Esophagus mucosa (tissue), 1 donor: ENCODE measurements at places on chromosomes 2 and 18. TPM values are rescaled to one million over a fixed set of nuclear protein-coding genes. Genes with fewer than 3 reads are reported as not detected.

LIMS3 gene
- not detected for total RNA-seq

TACR1 gene
- total RNA-seq, result 0.64 TPM

CMPK2 gene
- 2.6 TPM for total RNA-seq

SKOR2 gene
- not detected for total RNA-seq

SP9 gene
- not detected for total RNA-seq

KCNG3 gene
- total RNA-seq, result 0.12 TPM

TIA1 gene
- total RNA-seq, result 45.8 TPM

SNORC gene
- 1.8 TPM for total RNA-seq

DTNA gene
- total RNA-seq, result 2.3 TPM

MPV17 gene
- 42.7 TPM for total RNA-seq

ACKR3 gene
- 6.3 TPM for total RNA-seq

DSG2 gene
- total RNA-seq, result 22.4 TPM

PID1 gene
- total RNA-seq, result 1.2 TPM

TMEM182 gene
- 2.5 TPM for total RNA-seq

CAVIN2 gene
- total RNA-seq, result 8.7 TPM

UGT1A8 gene
- 0.16 TPM for total RNA-seq

RNU2-63P gene
- 5.2 TPM for total RNA-seq

SP5 gene
- total RNA-seq, result 0.16 TPM
